Stimulated activated CD8-positive, alpha-beta memory T cell treated with anti-CD3 and anti-CD28 coated beads, Interleukin-12 subunit alpha, Interleukin-12 subunit beta, amount 100 ng/mL, for 1 hour (primary cell): ENCODE measurements at places on chromosomes 11 and 22.

GRCh38 chr11:61897387-61898246, 6.3 kb upstream of the FADS3 start:
- peak; percentile 65 for DNase-seq

GRCh38 chr22:24588757-24589481, 4.0 kb downstream of the LRRC75B start:
- no peak for DNase-seq

- no peak for DNase-seq
Measured at GRCh38 chr22:26599505-26599904, 9.6 kb upstream of the TPST2 start.

DNA sequence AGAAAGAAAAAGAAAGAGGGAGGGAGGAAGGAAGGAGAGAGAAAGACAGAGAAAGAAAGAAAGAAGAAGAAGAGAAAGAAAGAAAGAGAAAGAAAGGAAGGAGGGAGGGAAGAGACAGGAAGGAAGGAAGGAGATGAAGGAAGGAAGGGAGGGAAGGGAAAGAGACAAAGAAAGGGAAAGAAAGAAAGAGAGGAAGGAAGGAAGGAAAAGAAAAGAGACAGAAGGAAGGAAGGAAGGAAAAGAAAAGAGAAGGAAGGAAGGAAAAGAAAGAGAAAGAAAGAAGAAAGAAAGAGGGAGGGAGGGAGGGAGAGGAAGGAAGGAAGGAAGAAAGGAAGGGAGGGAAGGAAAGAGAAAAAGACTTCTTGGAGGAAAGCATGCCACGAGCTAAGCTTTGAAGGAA, 19.1 kb downstream of the POU2AF2 start:
- no peak for DNase-seq

GRCh38 chr22:27682437-27682836, 119.1 kb downstream of the MN1 start:
- DNase-seq: no peak

DNA sequence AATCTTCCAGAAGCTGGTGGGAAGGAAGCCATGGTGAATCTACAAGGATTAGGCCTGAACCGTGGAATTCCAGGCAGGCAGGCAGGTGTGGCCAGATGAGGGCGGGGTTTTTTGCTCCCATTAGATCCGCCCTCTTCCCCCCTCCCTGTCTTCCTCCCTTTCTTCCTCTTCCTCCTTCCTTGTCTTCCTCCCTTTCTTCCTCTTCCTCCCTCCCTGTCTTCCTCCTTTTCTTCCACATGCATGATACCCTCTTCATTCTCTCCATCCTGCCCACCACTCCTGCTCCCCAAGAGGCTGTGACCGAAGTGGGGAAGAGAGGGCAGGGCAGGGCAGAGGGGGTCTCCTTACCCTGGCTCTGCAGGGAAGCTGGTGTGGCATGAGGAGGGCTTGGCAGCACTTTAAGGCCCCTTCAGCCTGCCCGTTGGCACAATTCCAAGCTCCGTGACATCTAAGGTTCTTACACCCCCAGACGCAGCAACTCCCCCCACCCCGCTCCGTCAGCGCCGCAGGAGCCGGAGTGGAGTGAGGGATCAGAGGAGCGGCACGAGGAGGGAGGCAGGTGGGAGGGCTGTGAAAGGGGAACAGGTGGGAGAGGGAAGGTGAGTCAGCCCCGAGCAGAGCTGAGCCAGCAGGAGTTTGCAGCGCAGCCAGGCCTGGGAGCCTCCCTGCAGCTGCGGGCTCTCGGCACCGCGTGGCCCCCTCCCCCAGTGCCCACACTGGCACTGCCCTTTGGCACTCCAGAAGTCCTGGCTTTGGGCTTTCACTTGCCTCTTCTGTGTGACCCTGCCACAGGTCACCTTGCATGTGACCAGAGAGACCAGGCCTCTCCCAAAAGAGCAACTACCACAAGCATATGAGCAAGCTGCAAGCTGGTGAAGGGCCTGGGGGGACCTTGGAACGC, 32.1 kb downstream of the KCNJ4 start:
- no peak for DNase-seq

DNA sequence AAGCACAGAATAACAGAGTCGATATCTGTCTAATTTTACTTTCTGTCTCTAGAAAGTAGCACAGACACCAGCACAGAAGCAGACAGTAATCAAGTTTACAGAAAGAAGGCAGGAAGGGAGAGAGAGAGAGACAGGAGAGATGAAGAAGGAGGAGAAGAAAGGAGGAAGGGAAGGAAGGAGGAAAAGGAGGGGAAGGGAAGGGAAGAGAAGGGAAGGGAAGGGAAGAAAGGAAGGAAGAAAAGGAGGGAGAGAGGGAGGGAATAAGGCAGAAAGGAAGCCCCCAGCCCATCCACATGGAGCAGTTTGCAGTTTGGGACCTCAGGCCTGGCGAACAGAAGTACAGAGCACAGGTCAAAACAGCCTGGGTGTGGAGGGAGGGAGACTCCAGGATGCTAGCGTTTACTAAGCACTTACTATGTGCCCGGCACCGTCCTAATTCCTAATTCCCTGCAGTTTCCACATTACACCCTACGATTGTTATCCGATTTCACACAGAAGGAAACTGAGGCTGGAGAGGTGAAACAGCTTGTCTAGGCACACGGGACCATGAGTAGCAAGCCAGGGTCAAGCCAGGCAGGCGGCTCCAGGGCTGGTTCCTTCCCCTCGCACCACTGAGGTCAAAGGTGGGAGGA, 46.0 kb upstream of the WNT7B start:
- DNase-seq: no peak

DNA sequence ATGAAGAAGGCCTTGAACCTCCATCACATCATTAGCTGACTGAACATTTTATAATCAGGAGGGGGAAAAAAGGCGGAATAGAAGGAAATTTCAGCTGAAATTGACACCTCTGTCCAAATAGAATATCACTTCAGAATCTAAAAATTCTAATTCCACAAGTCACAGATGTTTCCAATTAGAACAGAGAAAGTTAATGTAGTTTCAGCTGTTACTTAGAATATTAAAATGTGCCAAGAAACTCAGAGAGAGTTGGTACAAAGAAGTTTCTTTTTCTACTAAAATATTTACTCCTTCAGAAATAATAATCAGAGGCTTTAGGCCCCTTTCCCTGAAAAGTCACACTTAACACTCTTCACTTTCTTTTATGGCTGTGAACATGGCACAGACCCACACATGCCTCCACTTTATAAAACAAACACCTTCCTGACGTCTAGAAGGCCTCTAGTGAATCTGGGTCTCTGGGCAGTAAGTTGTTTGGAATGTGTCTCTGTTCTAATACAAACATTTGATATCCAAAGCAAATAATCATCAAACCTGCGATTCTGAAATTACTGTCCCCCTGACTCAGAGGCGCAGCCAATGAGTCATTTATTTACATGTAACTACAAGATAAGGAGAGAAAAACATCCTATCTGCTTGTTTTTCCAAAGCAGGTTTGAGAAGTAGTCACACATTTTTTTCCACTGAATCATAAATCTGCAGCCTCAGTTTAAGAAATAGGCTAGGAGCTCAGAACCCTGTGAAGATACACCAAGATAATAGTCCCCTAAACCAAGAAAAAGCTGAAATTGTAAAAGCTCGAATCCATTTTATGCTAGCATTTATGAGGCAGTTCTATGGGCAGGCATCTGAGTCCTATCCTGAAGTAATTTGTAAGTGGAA, 148.4 kb downstream of the ME3 start:
- no peak for DNase-seq

- no peak for DNase-seq
Measured at GRCh38 chr11:32580967-32581366, 2.7 kb upstream of the EIF3M start.

GRCh38 chr11:126034039-126034932, 28.4 kb downstream of the CDON start:
- no peak for DNase-seq

- no peak for DNase-seq
Measured at GRCh38 chr11:78415338-78415737, 2.3 kb downstream of the GAB2 start.

- no peak for DNase-seq
Measured at GRCh38 chr11:115941044-115941443, 436.8 kb upstream of the CADM1 start.

GRCh38 chr11:3206922-3207204, 11.8 kb downstream of the MRGPRG start:
- no peak for DNase-seq

DNA sequence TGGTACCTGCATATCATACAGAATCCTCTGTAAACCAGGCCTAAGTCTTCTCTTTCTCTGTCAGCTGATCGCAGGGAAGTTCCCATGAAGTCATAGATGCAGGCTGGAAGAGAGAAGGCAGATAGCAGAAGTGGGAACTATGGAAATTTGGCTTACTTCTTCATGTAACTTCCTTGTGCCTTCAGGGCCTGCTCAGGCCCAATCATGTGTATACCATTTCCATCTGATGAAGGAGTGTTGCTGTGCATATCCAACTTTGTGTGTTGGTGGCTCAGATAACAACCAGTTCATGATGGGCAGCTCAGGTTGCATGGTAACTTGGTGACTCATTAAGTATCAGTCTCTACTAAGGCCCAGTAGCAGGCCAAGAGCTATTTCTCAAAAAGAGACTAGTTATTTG, 53.1 kb upstream of the CEP295 start:
- no peak for DNase-seq

DNA sequence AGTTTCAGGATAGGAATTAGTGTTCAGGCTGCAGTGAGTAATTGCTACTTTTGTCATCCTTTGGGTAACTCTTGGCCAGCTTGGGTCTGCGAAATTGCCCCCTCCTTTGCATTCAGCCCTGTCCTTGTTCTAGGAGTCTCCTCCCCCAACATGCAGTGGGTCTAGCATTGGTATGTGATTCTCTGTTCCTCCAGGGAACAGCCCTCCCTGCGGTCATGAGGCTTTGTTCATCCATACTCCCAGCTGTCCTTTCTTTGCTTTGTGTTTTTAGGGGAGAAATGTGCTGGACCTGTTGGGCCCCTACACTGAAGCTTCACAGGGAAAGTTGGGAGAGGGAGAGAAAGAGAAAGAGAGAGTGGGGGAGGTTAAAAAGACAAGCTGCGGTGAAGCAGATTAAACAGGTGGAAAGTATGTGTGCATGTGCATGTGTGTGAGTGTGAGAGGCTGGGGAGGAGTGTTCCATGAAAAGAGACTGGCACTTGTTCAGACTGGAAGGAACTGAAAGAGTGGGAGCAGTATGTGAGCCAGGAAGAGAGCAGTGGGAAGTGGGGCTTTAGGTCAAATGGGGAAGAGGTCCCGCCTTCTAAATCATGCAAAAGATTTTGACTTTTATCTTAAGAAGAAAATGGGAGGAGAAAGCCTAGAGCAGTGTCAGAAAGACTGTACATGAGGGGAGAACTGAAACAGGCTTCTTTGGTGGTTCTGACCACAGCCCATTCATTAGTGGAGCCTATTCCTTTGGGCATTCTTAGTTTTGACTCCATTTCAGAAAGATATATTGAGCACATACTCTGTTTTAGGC, 17.9 kb upstream of the SESN3 start:
- DNase-seq: no peak

GRCh38 chr11:111719379-111719778, 46.8 kb downstream of the PPP2R1B start:
- no peak for DNase-seq

DNA sequence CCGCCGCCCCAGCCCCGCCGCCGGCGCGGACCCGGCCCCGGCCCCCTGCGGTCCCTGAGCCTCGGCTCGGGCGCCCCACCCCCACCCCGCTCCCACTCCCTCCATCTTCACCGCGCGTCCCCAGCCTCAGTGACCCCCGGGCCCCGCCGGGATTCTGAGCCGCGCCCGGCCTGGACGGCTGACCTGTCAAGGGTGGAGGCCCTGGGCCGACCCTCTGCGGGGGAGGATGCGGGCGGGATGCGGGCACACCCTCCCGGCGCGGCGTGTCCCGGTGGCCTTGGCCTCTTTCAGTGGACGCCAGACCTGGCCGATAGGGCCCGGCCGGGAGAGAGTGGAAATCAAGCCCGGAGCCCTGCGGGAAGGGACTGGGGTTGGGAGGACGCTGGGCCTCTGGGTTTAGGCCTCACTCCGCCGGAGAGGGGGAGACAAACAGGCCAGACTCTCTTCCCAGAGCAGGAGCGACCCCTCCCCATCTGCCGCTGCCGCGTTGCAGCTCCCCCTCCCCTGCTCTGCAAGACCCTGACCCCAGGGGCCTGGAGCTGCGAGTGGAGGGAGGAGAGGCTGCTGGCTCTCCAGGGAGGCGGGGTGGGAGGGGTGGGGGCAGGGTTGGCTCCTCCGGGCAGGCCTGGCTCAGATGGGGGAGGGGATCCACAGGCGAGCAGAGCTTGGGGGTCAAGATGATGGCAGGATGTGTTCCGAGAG, 525 bp downstream of the MAPK8IP2 start:
- no peak for DNase-seq

GRCh38 chr11:10436224-10436623, 18.8 kb upstream of the AMPD3 start:
- no peak for DNase-seq
